ENCODE measurements at places on chromosomes 7 and 10. TPM values are rescaled to one million over a fixed set of nuclear protein-coding genes. Genes with fewer than 3 reads are reported as not detected.

The C7orf33 gene
- not detected for total RNA-seq

The NPFFR1 gene
- not detected for total RNA-seq

The PTPN20 gene
- total RNA-seq, result 0.19 TPM

The GPR15LG gene
- total RNA-seq, result not detected

The FAM25G gene
- not detected for total RNA-seq

The OPN4 gene
- not detected for total RNA-seq

The RSU1 gene
- 92.1 TPM for total RNA-seq

The NUDCD3 gene
- 68.9 TPM for total RNA-seq

The AGBL3 gene
- 1.9 TPM for total RNA-seq

The ABCC2 gene
- total RNA-seq, result 0.86 TPM
